ENCODE measurements at places on chromosomes 4 and X.

DNA sequence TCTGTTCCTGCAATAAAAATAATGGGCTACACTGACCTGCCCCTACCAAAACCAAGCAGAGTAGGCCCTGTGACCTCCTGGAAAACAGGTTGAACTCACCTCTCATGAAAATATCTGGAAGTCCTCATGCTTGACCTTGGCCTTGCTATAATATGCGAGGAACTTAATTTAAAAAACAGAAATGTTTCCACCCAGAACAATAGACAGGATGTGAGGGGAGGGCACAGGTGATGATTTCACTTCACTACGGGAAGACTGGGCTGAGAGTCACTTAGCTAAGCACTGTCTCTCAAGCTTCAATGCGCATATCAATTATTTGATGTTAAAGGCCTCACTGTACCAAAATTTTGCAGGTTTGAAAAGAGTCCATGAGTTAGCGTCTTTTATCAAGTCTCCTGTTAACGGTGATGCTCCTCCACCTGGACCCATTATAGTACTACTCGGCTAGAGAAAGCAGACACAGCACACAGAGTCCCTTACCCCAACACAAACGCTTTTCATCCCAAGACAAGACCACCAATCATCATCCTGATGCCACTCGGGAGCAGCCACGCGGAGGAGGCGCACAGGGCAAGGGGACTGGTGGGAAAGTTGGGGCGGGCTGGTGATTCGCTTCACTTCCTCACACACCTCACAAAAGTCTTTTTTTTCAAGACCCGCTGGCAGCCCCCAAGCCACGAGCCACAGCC is 25.9 kb downstream of the ZNF721 start:
- DNase-seq = no peak

DNA sequence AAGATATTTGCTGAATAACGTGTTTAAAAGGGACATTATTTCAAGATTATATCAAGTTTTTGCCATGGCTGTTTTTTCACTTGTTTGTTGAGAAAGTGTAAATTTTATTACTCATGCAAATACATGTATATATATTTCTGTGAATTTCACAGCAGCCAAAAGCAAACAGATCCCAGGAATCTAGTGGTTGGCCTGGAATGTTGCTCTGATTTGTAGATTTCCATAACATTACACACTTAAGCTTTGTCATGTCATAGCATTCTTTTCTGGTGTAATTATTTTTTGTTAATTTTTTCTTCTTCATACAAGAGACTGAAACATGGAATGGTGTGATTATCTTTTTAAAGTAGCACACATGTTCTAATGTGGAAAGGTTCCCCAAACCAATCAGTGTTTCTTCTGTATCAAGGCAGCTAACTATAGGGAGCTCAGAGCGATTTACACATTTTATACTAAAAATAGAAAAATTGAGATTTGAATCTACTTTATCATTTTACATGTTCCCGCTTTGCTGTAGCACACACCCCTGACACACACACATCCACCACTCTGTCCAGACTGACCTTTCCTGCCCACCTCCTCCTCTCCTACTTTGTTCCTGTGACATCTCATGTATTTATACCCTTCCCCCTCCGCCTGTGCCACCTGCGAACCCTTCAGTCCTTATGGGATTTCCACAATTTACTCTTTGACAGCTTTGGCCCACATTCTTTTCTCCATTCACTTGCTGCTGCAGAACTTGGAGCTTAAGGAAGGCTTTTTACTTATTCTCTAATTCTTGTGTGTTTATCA is 20.3 kb downstream of the RUFY3 start:
- no peak for DNase-seq

DNA sequence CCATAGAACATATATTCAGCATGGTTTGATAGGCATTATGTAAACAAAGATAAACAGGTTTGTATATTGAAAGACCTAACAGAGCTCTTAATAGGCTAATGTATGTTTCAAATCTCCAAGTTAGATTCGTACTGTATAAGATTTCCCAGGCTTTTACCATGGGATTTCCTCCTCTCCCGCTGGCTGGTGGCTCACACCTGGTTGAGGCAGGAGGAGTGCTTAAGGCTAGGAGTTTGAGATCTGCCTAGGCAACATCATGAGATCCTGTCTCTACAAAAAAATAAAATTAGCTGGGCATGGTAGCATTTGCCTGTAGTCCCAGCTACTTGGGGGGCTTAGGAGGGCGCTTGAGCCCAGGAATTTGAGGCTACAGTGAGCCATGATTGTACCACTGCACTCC is 5.4 kb downstream of the CPE start:
- no peak for DNase-seq

- peak; percentile 59 for DNase-seq
Measured at GRCh38 chr4:34534916-34535315, 1709.4 kb downstream of the ARAP2 start.

DNA sequence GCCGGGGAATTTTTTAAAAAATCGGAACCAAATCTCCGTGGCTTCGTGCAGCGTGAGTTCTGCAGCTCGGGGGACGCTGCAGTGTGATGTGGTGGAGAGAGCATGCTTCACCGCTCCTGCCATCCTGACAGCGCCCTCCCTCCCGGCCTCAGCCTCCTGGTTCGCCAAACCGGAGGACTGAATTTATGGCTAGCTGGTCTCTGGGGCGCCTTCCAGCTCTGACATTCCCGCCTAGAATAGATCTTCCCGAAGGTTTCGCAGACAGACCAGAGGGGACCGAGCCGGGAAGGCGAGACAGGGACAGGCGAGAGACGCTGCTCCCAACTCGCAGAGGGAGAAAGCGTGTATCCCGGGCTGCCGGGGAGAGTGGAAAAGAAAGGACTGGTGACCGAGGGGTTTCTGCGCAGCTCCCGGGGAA is 25.9 kb downstream of the HOPX start:
- DNase-seq = peak; percentile 14

DNA sequence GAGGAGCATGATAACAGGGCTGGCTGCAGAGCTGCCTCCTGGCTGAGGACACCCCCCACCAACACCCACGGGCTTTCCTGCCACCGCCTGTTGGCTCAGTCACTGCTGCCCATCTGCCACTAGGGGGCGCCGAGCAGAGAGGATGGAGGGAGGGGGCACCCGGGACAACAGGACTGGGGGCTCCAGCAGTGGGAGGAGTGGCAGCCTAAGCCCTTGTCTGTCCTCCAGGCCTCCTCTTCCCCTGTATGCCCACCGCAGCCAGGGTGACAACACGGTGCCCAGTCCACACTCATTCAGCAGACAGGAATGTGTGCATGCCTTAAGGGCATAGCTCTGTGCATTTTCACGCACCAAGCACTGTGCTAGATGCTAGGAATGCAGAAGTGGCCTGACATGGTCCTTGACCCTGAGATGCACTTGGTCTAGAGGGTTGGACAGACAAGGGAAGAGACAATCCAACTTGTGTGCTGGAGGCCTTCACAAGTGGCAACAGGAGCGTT is 149.9 kb downstream of the AMMECR1 start:
- DNase-seq = peak; percentile 28

DNA sequence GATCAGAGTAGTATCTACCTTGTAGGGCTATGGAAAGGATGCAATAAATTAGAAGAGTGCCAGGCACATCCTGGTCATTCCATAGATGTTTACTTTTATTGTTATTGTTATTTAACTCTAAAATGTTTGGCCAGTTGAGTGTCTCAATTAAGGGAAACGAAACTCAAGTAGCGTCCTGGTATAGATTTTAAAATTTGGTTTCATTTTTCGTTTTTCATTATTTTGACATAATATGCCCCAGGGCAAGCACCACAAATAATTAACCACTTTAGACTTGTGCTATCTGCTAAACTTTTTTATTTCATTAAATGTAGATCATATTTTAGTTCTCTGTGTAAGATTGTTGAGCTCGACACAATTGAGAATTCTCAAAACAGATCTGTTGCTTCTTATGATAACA is 179.7 kb upstream of the PRPS2 start:
- no peak for DNase-seq

DNA sequence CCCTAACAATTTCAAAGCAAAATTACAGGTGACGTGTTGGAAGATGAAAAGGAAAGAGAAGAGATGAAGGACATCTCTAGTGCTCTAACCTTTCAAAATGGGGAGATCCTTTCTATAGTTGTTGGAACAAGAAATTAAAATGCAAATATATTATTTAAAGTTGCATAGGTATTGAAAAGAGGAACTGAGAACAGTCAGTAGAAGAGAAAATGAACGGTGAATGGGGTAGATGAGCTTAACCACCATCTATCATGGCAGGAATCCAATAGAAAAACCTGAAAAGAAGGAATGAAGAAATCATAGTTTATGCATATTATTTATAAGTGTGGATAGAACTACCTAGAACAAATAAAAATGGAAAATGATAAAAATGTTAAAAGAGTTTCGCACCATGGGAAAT is 42.0 kb downstream of the ANXA5 start:
- no peak for DNase-seq

- peak; percentile 98 for DNase-seq
Measured at GRCh38 chr4:172404676-172405075, 591.5 kb downstream of the GALNTL6 start.

DNA sequence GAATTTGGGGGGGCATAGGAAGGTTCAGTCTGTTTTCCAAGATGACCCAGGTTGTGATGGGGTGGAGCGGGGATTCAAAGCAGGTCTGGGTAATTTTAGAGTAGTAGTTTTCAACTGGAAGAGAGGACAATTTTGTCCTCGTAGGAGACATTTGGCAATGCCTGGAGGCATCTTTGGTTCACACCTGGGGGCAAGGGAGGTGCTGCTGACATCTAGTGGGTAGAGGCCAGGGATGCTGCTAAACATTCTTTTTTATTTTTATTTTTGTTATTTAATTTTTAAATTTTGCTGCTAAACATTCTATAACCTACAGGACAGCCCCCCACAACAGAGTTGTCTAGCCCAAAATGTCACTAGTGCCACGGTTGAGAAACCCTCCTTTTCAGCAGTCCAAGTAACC is 1.9 kb downstream of the RAB9A start:
- no peak for DNase-seq

DNA sequence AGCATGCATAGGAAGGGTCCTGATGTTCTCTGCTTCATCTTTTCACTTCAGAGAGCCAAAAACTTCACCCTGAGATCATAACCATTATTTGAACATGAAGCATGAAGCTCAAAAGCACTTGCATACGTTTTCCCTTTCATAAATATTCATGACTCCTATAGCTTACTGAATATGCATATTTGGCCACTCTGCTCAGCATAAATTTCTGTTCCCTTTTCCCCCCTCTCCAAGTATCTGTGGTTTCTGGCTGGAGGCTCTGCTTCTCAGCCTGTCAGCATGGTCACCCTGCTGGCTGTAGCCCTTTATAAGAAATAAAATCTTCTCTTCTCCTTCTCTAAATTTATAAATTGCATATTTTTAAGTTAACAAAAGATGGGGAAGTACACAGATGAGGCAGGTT is 384.7 kb upstream of the AGA start:
- DNase-seq = no peak

- no peak for DNase-seq
Measured at GRCh38 chrX:72123471-72124185, 8.1 kb downstream of the RTL5 start.

GRCh38 chr4:72365981-72366380 is 203.0 kb downstream of the ADAMTS3 start:
- no peak for DNase-seq

DNA sequence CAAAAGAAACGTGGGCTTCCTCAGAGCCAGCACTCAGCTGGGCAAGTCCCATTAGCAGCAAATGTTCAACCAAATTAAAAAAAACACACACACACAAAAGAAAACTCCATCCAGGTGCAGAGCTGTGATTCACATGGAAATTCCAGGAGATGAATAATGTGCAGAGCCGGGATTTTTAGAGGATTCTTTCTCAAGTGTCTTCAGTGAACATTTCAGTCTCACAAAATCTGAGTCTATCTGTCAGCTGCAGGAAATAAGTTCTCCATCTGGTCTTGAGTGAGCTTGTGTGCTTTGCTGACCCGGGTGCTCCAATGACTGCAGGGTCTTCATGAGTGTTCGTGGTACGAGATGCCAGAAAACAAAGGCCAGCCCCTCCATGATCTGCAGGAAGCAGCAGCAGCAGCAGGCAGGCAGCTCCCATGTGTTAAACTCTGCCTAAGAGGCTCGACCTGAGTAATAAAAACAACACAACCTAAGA is 44.3 kb downstream of the RASGEF1B start:
- DNase-seq = no peak

DNA sequence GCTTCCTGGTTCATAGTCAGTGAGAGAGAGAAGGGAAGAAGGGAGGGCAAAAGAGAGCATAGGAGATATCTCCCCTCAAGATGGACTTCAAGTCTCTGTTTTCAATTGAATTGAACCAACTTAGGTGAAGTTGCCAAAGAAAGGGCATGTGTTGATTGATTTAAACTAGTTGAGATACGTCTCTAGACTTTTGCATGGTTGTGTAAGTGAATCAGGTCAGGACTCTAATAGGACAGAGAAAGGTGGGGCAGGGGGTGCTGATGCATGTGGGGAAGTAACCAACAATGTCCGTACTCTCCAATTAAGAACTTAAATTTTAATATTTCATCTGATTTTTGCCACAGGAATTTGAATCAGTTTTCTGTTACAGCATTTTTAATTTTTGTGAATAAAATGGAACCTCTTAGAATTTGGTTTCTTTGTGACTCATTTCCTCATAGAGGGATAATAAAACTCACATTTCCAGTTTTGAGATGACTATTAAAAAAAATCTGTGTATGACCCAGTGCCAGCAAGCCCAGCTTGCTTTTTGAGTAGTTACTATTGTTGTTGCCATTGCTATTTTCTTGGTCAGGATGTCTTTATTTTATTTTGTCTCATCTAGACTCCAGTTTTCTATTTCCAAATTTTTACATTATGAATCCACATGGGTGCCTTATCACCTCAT is 37.3 kb downstream of the SLIT2 start:
- DNase-seq = no peak

GRCh38 chr4:179124419-179124818 is 1682.2 kb upstream of the AGA start:
- DNase-seq = no peak

GRCh38 chrX:12425496-12425895 is 287.2 kb downstream of the FRMPD4 start:
- no peak for DNase-seq

- no peak for DNase-seq
Measured at GRCh38 chr4:131526686-131527085, 1622.4 kb upstream of the PCDH10 start.

- no peak for DNase-seq
Measured at GRCh38 chr4:6175426-6175825, 24.9 kb downstream of the JAKMIP1 start.

- DNase-seq = no peak
Measured at GRCh38 chrX:129590596-129590995, 50.5 kb downstream of the OCRL start.

DNA sequence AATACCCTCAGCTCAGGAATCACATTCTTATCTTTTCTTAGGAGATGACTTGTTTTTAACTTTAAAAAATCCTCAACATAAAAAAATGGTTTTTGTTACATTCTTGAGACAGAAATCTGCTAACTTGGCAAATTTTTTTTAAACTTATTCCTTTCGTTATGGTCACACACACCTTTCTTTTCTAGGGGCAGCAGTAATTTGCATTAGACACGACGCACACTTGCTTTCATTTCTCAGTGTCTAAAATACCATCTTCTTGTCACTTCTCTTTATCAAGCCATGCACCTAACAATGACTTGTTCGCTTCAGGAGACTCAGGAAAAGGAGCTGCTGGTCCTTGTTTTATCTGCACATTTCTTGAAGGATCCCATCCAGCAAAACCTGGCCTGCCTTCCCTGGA is 112.6 kb upstream of the TBL1X start:
- DNase-seq = no peak

All from NCI-H2081 (cell line).